Hepatocyte (in vitro differentiated cells): ENCODE measurements at places on chromosomes 7 and 10.

DNA sequence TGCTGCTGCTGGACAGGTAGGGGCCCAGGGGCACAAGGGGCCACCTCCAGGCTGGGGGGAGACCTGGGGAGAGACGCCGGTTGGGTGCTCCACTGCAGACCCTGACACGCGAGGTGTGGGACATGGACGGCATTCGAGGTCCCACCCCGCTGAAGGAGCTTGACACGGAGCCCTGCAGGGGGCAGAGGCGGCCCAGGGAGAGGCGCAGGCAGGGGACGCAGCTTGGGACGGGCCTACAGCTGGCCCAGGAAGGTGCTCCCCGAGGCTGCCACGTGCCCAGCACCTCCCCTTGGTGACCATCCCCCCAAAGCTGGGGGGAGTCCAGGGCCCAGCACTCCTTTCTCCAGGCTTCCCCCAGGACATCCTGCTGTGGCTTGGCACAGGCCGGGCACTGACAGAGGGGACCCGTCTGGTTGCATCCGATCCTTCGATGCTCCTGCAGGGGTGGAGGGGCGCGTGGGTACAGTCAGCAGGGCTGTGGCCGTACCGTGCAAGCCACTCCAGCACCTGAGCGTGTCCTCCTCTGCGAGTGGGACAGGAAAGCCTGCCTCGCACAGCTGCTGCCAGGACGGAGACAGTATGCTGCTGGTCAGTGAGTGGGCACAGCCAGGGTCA lies 174.4 kb downstream of the ELFN1 start:
- no peak for DNase-seq

DNA sequence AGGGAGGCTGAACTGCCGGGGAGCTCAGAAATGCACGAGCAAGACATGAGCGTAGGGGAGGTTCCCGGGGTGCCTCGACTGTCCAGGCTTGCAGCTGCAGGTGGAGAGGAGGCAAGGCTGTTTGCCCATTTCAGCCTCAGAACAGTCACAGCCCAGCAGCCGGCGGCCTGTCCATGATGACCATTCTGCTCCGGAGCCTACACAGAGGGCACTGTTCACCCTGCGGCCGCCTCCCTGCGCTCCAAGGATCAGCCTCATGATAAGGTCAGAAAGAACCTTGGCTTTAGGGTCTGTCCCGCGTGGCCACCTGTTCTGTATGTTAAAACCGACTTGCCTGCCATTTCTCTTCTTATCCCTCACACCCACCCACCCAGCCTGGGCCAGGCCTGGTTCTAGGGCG lies 21.9 kb upstream of the CFAP46 start:
- DNase-seq = no peak

GRCh38 chr7:140592964-140593671 lies 47.5 kb downstream of the DENND2A start:
- DNase-seq = no peak

GRCh38 chr10:35696392-35697287 lies 54.5 kb upstream of the FZD8 start:
- no peak for DNase-seq

DNA sequence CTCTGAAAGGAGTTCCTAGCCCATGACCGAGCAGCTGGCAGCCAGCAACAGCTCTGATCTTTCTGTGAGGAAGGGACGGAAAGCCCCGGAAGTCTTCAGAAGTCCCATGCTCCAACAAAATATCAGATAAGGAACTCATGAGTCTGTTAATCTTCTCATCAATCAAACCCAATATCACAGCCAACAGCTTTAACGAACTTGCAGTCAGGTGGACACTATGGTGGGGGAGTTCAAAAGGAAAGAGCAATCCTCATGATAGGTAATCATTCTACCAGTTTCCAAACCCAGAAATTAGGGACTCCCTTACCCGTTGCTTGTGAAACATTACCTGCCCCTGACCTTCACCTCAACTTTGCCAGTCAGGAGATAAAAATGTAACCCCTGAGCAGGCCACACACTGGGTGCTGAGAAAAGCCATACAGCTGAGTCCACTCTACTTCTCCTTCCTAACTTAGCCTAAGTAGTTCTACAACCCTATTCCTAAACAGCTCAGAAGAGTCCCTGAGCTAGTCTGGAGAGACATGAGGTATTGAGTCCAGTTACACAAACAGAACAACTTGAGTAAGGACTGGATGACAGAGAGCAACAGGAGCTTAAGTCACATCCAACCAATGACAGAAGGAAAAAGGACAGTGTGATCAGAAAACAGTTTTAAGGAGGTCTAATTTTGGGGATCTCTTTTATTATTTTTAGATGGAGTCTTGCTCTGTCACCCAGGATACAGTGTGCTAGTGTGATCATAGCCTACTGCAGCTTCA lies 2.2 kb downstream of the NDST2 start:
- no peak for DNase-seq

DNA sequence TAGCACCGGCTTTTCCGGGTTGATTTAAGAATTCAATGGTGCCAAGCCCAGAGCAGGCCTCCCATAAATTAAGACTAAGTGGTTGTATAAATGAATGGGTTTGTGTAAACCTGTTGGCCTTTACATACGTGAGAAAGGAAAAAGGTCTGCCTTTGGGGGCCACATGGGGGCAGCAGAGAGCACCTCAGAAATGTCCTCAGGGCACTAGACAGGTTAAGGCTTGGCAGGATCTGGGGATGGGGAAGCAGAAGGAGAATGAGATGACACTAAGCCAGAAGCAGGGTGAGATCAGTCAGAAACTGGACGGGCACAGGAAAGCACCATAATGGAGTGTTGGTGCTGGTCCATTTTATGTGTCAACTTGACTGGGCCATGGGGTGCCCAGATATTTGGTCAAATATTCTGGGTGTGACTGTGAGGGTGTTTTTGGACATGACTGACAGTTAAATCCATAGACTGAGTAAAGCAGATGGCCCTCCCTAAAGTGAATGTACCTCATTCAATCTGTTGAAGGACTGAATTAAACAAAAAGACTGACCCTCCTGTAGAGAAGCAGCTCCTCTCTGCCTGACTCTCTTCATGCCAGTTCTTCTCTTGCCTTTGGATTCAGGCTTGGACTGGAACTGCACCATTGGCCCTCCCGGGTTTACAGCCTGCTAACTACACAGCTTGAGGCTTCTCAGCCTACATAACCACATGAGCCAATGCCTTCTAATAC lies 58.9 kb downstream of the FRMPD2 start:
- DNase-seq = peak; percentile 66

DNA sequence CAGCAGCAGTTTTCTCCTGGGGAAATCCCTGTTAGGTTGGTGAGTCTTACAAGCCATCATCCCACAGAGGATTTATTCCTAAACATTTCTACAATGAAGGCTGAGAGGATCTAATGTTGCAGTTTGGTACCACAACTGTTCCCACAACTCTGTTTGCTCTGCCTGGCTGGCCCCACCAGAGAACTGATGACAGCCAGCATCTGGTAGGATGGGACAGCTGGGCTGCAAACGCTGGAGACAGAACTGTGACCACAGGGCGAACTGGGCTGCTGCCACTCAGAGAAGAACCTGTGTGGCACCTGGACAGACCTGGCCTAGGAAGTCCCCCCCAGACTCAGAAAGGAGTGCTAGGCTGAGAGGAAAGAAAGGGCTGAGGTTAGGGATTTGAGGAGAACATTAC lies 94.8 kb downstream of the CALN1 start:
- DNase-seq = no peak

GRCh38 chr10:105585753-105586152 lies 944.7 kb downstream of the SORCS3 start:
- peak; percentile 5 for DNase-seq

DNA sequence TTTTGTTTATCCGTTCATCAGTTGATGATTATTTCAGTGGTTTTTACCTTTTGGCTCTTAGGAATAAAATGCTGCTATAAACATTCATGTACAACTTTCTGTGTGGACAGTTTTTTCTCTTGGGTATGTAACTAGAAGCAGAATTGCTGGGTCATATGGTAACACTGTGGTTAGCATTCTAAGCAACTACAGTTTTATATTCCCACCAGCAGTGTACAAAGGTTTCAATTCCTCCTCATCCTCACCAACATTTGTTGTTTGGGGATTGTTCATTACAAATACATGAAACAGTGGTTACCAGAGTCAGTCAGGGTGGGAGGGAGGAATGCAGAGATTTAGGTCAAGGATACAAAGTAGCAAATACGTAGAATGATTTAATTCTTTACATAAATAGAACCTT lies 97.0 kb downstream of the NPSR1 start:
- no peak for DNase-seq

- no peak for DNase-seq
These were observed 76.9 kb upstream of the PRSS58 start for GRCh38 chr7:142334806-142335205.

DNA sequence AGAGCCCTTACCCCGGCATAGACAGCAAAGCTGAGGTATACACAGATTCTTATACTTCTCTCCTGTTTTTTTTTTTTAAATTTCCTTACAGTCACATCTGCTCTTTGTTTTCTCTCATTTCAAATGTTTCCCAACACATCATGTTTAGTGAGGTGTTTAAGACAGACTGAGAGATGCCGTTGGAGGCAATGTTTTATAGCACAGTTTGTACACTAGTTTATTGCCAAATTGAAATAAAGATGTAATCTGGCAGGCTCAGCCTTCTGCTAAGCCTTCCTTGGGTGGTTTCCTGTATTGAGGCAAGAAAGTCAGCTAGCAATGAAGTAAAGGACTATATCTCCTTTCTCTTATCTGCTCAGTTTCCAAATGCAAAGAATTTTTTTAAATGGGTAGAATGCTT lies 393.4 kb downstream of the SORCS1 start:
- DNase-seq = no peak

GRCh38 chr10:44799966-44800365 lies 111.2 kb upstream of the TMEM72 start:
- DNase-seq = no peak

GRCh38 chr7:158699341-158699740 lies 5.3 kb downstream of the NCAPG2 start:
- no peak for DNase-seq

DNA sequence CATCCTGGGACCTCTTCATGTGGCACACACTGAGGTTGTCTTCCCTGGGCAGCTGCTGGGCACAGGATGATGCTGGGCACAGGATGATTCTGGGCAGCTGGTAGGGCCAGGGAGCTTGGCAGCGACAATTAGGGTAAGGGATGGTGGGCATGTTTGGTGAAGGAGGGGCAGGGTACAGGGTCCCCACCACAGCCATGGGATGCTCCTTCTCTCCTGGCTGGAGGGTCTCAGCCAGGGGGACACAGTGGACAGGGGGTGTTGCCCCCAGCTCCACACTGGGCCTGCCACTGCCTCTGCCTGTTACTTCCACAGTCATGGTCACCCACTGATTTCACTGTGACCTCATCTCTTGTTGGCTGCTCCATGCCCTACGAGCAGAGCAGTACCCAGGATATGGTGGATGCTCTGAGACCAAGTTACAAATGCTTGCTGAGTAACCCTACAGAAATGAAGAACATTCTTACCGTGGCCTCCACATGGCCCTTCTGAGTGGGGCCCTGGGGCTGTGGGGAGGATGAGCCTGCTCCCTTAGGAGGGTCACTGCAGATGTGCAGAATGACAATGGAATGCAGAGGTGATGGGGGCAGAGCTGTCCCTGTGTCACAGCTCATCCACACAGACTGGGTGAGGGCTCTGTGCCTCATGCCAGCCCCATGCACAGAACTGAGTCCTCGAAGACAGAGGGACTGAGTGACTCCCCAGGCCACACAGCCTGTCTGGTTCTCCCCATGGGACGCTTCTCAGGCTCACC lies 28.4 kb upstream of the RET start:
- no peak for DNase-seq

DNA sequence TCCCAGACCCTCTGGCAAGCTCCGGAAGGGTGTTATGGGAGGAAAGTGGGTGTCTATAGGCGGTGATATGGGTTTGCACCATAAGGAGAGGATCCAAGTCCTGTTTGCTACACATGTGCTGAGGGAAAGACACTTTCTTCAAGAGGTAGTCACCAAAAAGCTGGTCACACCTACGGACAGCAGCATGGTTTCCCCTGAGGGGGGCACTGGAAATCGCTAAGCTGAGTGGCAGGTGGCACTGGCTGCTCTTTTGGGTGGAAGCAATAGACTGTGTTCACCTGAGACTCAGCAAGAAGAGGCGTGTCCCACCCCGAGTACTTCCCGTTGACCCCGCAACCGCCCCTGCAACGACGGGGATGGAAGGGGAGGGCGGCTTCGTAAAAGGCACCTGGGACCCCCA lies 1.8 kb upstream of the FOXI2 start:
- DNase-seq = no peak

DNA sequence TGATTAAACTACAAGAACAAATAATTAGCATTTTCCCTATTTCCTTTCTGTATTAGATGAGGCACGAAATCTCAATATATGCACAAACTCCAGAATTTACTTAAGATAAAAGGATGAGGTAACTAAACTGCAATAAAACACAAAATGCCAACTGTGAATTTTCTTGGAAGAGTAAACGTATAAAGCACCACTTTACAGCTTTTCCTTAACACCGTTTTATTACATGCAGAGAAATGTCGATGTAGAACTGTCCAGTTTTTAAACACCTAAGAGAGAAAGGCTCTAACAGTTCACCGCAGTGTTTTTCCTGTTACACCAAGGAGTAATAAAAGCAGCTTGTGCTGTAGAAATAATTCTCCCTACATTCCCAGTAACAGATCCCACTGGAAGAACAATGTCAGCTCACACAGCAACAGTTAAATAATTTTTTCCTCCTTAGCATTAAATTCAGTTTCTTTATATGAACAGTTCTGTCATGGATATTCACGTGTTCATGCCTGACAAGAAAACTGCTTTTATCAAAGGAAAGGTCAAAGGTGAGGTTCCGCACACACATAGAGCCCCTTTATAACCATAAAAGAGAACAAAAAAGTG lies 52.0 kb downstream of the MINDY3 start:
- peak; percentile 10 for DNase-seq
